ENCODE measurements at places on chromosomes 3 and 15. TPM values are rescaled to one million over a fixed set of nuclear protein-coding genes. Genes with fewer than 3 reads are reported as not detected.

Gene IL17RE
- polyA plus RNA-seq, result 3.4 TPM

Gene XYLB
- polyA plus RNA-seq, result 2.8 TPM

Gene SLC22A14
- 0.03 TPM for polyA plus RNA-seq

Gene BLM
- polyA plus RNA-seq, result 15.2 TPM

Gene GUCA1C
- not detected for polyA plus RNA-seq

Gene SCG3
- 2.3 TPM for polyA plus RNA-seq

Gene GPR149
- polyA plus RNA-seq, result not detected

Gene GCNT3
- polyA plus RNA-seq, result not detected

Gene ANAPC13
- polyA plus RNA-seq, result 33.3 TPM

Gene C2CD4A
- not detected for polyA plus RNA-seq

Gene KNG1
- polyA plus RNA-seq, result not detected

Gene TEX55
- polyA plus RNA-seq, result not detected

Gene TMPRSS7
- not detected for polyA plus RNA-seq

Gene PRR20G
- 0.67 TPM for polyA plus RNA-seq

Gene CRYGS
- 1.5 TPM for polyA plus RNA-seq

Gene KATNBL1
- polyA plus RNA-seq, result 9.4 TPM

DNA sequence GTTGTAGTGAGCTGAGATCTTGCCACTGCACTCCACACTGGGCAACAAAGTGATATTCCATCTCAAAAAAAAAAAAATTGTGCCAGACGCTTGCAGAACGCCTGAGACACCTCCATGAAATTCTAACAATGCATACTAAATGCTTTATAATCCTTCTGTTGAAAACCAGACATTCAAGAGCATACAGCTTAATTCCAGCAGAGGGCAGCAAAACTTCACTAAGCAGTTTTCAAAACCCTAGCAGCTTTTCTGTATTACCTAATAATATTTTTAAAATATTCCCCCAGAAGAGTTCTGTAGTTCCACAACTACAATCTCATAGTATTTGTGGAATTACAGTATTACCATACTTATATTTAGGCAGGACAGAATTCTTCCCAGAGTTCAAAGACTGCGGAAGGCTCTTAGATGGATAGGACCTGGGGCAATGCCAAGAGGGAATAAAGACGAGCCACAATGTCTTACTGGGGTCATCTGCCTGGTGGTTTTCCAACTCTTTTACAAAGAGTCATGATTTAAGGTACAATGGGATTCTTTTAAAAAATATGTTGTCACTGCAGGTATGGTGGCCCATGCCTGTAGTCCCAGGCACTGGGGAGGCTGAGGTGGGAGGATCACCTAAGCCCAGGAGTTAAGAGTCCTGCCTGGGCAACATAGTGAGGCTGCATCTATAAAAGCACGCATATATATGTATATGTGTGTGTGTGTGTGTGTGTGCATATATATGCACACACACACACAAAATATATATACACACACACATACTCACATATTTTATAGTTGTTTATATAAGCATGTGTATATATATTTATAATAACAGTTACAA is 19.6 kb upstream of the TASOR start:
- no peak for DNase-seq
- H3K27ac ChIP-seq, result no peak overlapping the region
- no peak overlapping the region for H3K4me3 ChIP-seq
- no peaks in the 10 kb centered on the region for H3K4me1 ChIP-seq
- no peaks in the 10 kb centered on the region for H3K36me3 ChIP-seq

GRCh38 chr3:143236226-143236964 is 116.8 kb downstream of the CHST2 start:
- H3K27me3 ChIP-seq, result no peaks in the 10 kb centered on the region
- H3K36me3 ChIP-seq, result no peaks in the 10 kb centered on the region

- H3K4me1 ChIP-seq, result no peaks in the 10 kb centered on the region
- H3K27me3 ChIP-seq, result no peaks in the 10 kb centered on the region
- DNase-seq, result no peak
Observed at GRCh38 chr3:58874248-58874741, 175.5 kb downstream of the CFAP20DC start.

- H3K36me3 ChIP-seq, result no peaks in the 10 kb centered on the region
- no peak overlapping the region for H3K27ac ChIP-seq
- H3K27me3 ChIP-seq, result no peaks in the 10 kb centered on the region
- no peak for DNase-seq
Observed at GRCh38 chr3:197883541-197883940, 66.4 kb upstream of the RPL35A start.

GRCh38 chr3:136919799-136920580 is 37.8 kb upstream of the IL20RB start:
- H3K4me1 ChIP-seq, result 0 out of 2 replicates have a peak, but pooled peaks cover 2% of the 10 kb centered on the region
- no peak overlapping the region for H3K27ac ChIP-seq
- no peak for DNase-seq
- no peak overlapping the region for H3K4me3 ChIP-seq
- H3K36me3 ChIP-seq, result no peaks in the 10 kb centered on the region

- H3K4me3 ChIP-seq, result no peak overlapping the region
- no peaks in the 10 kb centered on the region for H3K36me3 ChIP-seq
- no peak for DNase-seq
- no peaks in the 10 kb centered on the region for H3K4me1 ChIP-seq
- H3K27me3 ChIP-seq, result no peaks in the 10 kb centered on the region
Observed at GRCh38 chr15:26475554-26475953, 297.3 kb downstream of the GABRB3 start.

- no peaks in the 10 kb centered on the region for H3K27me3 ChIP-seq
- H3K4me3 ChIP-seq, result no peak overlapping the region
- no peaks in the 10 kb centered on the region for H3K4me1 ChIP-seq
- no peaks in the 10 kb centered on the region for H3K36me3 ChIP-seq
- H3K27ac ChIP-seq, result no peak overlapping the region
Observed at GRCh38 chr15:68348081-68348480, 70.5 kb downstream of the FEM1B start.

GRCh38 chr3:129564981-129565644 is 22.1 kb downstream of the H1-8 start:
- no peak overlapping the region for H3K27ac ChIP-seq
- no peaks in the 10 kb centered on the region for H3K36me3 ChIP-seq
- H3K4me3 ChIP-seq, result no peak overlapping the region
- no peaks in the 10 kb centered on the region for H3K4me1 ChIP-seq

GRCh38 chr3:23455084-23455483 is 252.0 kb downstream of the UBE2E2 start:
- H3K27me3 ChIP-seq, result no peaks in the 10 kb centered on the region
- no peaks in the 10 kb centered on the region for H3K36me3 ChIP-seq
- H3K4me3 ChIP-seq, result no peak overlapping the region
- H3K4me1 ChIP-seq, result no peaks in the 10 kb centered on the region

- DNase-seq, result no peak
- H3K36me3 ChIP-seq, result peaks cover 3% of the 10 kb centered on the region
- peaks cover 11% of the 10 kb centered on the region for H3K4me1 ChIP-seq
- H3K27ac ChIP-seq, result no peak overlapping the region
Observed at GRCh38 chr3:151430821-151431484, 29.9 kb downstream of the IGSF10 start.

- H3K4me3 ChIP-seq, result no peak overlapping the region
- H3K27ac ChIP-seq, result no peak overlapping the region
- DNase-seq, result no peak
- H3K36me3 ChIP-seq, result no peaks in the 10 kb centered on the region
- 0 out of 2 replicates have a peak, but pooled peaks cover 2% of the 10 kb centered on the region for H3K4me1 ChIP-seq
Observed at GRCh38 chr3:80492162-80492561, 724.4 kb upstream of the ROBO1 start.

GRCh38 chr15:73691396-73691795 is 7.2 kb downstream of the CD276 start:
- H3K4me1 ChIP-seq, result peaks cover 29% of the 10 kb centered on the region
- H3K27ac ChIP-seq, result no peak overlapping the region
- no peak overlapping the region for H3K4me3 ChIP-seq
- no peaks in the 10 kb centered on the region for H3K27me3 ChIP-seq
- no peaks in the 10 kb centered on the region for H3K36me3 ChIP-seq
- no peak for DNase-seq

GRCh38 chr3:8524249-8524648 is 22.6 kb downstream of the LMCD1 start:
- H3K36me3 ChIP-seq, result no peaks in the 10 kb centered on the region
- no peaks in the 10 kb centered on the region for H3K27me3 ChIP-seq
- no peak for DNase-seq
- no peak overlapping the region for H3K27ac ChIP-seq

DNA sequence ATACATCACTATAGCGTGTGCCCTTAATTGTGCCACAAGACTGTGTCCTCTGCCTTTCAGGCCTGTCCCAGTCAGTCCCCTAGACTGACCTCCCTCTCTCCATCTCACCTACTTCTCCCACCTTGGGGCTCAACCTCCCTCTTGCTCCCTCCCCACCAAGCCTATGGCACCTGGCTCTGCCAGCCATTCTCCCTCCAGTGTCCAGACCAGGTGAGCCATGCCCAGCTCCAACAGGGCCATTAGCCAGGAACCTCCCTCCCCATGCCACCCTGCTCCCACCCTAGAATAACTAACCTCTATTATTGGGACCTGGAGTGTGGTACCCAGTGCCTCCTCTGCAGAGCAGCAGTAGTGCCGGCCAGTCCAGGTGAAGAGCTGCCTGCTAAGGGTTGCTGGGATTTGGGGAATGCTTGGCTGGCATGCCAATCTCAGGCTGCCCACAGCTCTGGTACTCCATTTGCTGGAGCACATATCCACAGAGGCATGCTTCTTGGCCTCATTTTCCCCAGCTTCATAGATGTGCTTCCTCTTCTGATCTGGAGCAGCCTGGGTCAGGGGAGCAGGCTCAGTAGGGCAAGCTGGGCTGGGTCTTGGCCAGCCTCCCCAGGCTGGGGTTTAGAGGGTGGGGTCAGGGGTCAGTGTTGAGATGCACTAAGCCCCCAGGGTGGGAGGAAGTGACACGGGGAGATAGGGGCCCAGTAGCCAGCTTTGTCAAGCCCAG is 38.8 kb downstream of the SAXO2 start:
- H3K27me3 ChIP-seq, result no peaks in the 10 kb centered on the region
- H3K4me3 ChIP-seq, result no peak overlapping the region
- no peak overlapping the region for H3K27ac ChIP-seq
- no peak for DNase-seq

DNA sequence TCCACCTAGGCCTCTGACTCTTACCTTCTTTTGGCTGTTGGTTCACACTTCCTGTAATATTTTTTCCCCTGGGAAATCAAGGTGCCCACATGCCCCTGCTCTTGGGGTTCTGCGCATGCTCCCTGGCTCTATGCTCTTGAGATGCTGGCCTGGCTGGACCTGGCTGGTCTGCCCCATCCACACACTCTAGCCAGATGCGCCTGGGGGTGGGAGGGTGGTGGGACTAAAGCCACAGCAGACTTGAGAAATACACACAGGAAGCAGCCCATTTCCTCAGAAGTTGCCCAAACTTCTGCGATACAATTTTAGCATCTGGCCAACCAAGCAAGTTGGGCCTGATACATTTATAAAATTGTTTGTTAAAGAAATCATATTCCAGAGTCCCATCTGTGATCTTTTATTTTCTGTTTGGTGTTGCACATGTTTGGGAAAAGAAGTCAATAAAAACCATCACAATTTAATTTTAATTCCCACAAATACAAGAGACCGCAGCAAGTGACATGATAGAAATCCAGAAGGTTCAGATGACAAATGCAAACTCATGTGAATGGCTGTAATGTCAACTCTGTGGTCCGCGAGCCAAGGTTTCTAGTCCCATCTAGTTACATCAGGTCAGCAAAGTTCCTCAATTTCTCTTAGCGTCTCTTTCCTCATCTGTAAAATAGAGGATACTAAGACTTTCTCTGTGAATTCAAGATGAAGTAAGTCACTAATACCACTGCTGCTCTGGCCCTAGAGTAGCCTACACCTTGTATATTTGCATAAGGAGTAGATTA is 55.9 kb upstream of the MEF2A start:
- H3K27me3 ChIP-seq, result no peaks in the 10 kb centered on the region
- no peak overlapping the region for H3K27ac ChIP-seq
- no peak for DNase-seq
- H3K36me3 ChIP-seq, result no peaks in the 10 kb centered on the region
- no peaks in the 10 kb centered on the region for H3K4me1 ChIP-seq

GRCh38 chr3:138497851-138498250 is 63.4 kb downstream of the ESYT3 start:
- H3K36me3 ChIP-seq, result no peaks in the 10 kb centered on the region
- no peak for DNase-seq
- H3K27ac ChIP-seq, result no peak overlapping the region
- H3K4me3 ChIP-seq, result no peak overlapping the region

GRCh38 chr15:67548862-67549651 is 6.6 kb downstream of the MAP2K5 start:
- peaks cover 18% of the 10 kb centered on the region for H3K4me1 ChIP-seq
- H3K27ac ChIP-seq, result no peak overlapping the region
- peak; percentile 59 for DNase-seq
- H3K27me3 ChIP-seq, result no peaks in the 10 kb centered on the region
- no peak overlapping the region for H3K4me3 ChIP-seq

GRCh38 chr15:70342554-70343548 is 245.1 kb upstream of the TLE3 start:
- H3K27ac ChIP-seq, result no peak overlapping the region
- no peaks in the 10 kb centered on the region for H3K36me3 ChIP-seq
- peaks cover 3% of the 10 kb centered on the region for H3K4me1 ChIP-seq
- H3K4me3 ChIP-seq, result no peak overlapping the region

DNA sequence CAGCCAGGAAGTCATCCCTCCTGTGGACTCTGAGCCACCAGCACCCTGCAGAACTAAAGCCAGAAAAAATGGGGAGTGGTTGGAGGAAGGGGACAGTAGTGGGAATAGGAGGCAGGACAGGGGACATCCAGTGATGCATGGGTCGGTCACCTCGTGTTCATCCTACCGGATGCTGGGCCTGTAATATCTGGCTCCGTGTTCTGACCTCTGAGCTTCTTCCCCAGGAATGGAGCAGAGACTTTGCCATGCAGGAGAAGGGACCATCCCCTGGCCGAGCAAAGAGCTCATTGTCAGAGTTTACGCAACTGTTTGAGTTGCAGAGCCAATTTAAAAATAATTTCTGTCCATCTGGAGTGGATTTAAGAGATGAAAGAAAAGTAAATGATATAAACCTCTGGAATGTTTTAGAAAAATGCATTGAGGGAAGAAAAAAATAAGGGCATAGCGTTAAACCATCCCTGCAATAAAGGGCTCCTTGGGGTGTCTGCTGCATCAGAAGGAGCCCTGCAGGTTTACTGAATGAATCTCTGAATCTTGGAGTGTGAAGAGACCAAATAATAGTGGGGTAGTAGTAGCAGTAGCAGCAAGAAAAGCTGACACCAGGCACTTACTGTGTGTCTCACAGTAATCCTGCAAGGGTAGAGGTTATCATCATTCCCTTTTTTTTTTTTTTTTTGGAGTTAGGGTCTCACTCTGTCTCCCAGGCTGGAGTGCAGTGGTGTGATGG is 70.9 kb downstream of the AAGAB start:
- H3K36me3 ChIP-seq, result peaks cover 3% of the 10 kb centered on the region
- no peaks in the 10 kb centered on the region for H3K27me3 ChIP-seq
- no peak for DNase-seq
- H3K4me3 ChIP-seq, result no peak overlapping the region
- H3K27ac ChIP-seq, result no peak overlapping the region
- peaks cover 2% of the 10 kb centered on the region for H3K4me1 ChIP-seq

DNA sequence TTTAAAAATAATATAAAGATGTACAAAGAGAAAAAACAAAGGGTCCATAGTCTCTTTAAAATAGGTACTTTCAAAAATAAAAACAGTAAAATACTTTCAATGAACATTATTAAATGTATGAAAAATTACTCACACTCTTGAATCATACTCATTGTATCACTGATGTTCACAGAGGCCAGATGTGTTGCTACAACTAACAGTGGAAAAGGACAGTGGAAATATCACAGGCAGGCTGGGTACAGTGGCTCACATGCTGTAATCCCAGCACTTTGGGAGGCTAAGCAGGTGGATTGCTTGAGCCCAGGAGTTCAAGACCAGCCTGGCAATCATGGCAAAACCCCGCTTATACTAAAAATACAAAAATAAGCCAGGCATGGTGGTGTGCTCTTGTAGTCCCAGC is 26.8 kb downstream of the NPHP3 start:
- no peak overlapping the region for H3K27ac ChIP-seq
- H3K27me3 ChIP-seq, result no peaks in the 10 kb centered on the region
- H3K4me1 ChIP-seq, result no peaks in the 10 kb centered on the region
- no peaks in the 10 kb centered on the region for H3K36me3 ChIP-seq
- H3K4me3 ChIP-seq, result no peak overlapping the region
- no peak for DNase-seq
